ENCODE measurements at places on chromosomes 3 and 15. TPM values are rescaled to one million over a fixed set of nuclear protein-coding genes. Genes with fewer than 3 reads are reported as not detected.
A peak's percentile ranks its signal among the peaks of the same experiment; 100 is the strongest.

DNA sequence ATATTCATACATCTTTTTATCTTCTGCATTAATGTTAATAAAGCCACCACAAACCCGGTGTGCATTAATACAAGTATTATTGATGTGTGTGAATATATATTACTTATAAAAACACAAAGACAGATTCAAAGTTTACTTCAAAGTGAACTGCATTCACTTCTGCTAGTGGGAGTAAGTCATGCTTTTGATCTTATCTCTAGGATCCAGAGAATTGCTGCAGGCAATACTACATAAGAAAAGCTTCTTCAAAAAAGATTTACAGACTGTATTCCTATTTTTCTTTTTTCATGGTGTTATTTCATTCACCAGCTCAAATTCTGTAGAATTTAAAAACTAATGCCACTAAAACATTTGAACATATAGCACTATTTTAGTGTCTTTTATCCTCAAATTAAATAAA is 87.5 kb upstream of the CBLB start:
- DNase-seq = no peak

- DNase-seq = no peak
These were observed 102.3 kb upstream of the TPM1 start for GRCh38 chr15:62940093-62940754.

GRCh38 chr3:69104586-69104985 is 17.8 kb downstream of the LMOD3 start:
- DNase-seq = no peak

CISH gene
- 3.6 TPM for total RNA-seq

GRCh38 chr3:50572801-50573371 is 3.6 kb downstream of the HEMK1 start:
- DNase-seq = no peak

ZNF717 gene
- total RNA-seq = 15.7 TPM

- DNase-seq = no peak
These were observed 4.6 kb downstream of the DPP8 start for GRCh38 chr15:65512807-65513416.

ABHD6 gene
- total RNA-seq = 6.5 TPM

- no peak for DNase-seq
These were observed 243.4 kb downstream of the DTWD1 start for GRCh38 chr15:49864251-49864650.

FYTTD1 gene
- 24.7 TPM for total RNA-seq

DNA sequence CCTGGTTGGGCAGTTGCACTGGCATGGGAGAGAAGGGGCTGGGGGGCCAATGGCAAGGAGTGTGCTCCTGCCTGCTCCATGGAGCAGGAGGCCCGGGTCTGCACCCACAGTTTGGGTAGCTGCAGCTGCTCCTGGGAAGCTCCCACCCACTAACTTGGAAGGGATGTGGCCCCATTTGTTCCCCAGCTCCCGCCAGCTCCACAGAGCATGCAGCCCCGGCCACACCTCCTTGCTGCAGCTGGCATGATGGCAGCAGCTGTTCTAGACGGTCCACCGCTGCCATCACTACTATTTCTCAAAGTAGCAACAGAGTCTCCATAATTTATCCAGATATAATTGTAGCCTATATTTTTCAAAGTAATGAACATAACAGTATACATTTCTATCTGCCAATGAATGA is 65.8 kb downstream of the PIK3CB start:
- DNase-seq = no peak

DNA sequence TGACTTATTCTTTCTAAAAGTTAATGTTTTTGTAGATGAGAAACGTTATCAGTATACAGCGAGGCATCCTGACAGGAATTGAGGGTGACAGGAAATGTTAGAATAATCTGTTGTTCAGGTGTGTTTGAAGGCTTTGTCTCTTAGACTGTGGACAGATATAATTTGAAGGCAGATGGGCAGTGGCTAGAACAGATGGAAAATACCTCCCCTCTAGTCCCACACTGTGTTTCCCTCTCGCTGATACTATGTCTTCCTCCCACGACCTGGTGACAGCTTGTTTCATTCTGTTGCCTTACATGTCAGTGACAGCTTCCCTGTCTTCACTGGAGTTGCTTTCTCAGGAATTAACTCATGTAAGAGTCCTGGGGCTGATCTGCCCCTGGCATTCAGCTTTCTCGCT is 125.3 kb downstream of the MYRIP start:
- no peak for DNase-seq

- peak; percentile 72 for DNase-seq
These were observed 25.5 kb upstream of the SNRPA1 start for GRCh38 chr15:101320501-101321052.

SH2D7 gene
- not detected for total RNA-seq

CIB2 gene
- total RNA-seq = 62.6 TPM

GRCh38 chr15:89898614-89899294 is 5.0 kb upstream of the AP3S2 start:
- peak; percentile 88 for DNase-seq

- no peak for DNase-seq
These were observed 74.7 kb downstream of the PPARG start for GRCh38 chr3:12363397-12364195.

DNA sequence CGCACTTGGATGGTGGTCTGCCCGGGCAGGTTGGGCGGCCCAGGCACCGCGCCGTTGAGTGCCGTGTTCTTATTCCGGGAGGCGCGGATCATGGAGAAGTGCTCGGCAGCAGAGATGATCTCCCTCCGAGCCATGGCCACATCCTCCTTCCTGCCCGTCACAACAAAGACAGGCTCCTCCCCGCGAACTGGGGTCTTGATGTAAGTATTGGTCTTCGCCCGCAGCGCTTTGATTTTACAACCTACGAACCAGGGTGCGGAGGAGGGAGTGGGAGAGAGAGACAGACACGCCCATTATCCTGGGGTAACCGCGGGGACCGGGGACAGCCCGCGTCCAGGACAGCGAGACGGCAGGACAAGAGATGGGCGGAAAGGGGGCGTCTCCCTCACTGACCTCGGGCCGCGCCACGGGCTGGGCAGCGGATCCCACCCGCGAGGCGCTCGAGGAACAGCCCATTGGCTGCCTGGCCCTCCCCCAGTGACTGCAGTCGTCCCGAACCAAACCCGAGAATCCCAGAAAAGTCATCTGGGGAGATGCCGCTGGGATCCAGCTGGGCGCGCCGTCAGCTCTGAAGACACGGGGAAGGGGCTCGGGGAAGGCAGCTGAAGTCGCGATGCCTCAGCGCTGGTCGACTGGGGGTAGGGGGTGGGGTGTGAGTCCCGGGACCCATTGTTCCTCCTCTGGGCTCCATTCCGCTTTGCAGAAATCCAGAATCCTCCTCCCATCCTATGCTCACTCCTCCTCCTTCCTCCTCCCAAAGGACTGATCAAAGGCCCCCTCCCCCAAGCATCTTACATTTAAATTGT is 1.2 kb downstream of the MEX3B start:
- DNase-seq = peak; percentile 86

SNX22 gene
- total RNA-seq = 5.7 TPM

GRCh38 chr3:33941804-33942203 is 143.4 kb downstream of the PDCD6IP start:
- no peak for DNase-seq

- no peak for DNase-seq
These were observed 9.5 kb upstream of the CCDC66 start for GRCh38 chr3:56547486-56547885.

GRCh38 chr3:99287876-99288275 is 350.5 kb upstream of the COL8A1 start:
- no peak for DNase-seq

DNA sequence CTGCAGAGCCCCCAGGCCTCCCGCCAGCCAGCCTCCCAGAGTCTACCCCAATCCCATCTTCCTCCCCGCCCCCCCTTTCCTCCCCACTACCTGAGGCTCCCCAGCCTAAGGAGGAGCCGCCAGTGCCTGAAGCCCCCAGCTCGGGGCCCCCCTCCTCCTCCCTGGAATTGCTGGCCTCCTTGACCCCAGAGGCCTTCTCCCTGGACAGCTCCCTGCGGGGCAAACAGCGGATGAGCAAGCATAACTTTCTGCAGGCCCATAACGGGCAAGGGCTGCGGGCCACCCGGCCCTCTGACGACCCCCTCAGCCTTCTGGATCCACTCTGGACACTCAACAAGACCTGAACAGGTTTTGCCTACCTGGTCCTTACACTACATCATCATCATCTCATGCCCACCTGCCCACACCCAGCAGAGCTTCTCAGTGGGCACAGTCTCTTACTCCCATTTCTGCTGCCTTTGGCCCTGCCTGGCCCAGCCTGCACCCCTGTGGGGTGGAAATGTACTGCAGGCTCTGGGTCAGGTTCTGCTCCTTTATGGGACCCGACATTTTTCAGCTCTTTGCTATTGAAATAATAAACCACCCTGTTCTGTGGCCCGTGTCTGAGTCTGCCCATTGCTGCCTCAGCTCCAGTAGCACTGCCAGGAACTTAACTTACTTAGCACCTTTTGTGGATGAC is 32.2 kb downstream of the PTPN23 start:
- no peak for DNase-seq

DNA sequence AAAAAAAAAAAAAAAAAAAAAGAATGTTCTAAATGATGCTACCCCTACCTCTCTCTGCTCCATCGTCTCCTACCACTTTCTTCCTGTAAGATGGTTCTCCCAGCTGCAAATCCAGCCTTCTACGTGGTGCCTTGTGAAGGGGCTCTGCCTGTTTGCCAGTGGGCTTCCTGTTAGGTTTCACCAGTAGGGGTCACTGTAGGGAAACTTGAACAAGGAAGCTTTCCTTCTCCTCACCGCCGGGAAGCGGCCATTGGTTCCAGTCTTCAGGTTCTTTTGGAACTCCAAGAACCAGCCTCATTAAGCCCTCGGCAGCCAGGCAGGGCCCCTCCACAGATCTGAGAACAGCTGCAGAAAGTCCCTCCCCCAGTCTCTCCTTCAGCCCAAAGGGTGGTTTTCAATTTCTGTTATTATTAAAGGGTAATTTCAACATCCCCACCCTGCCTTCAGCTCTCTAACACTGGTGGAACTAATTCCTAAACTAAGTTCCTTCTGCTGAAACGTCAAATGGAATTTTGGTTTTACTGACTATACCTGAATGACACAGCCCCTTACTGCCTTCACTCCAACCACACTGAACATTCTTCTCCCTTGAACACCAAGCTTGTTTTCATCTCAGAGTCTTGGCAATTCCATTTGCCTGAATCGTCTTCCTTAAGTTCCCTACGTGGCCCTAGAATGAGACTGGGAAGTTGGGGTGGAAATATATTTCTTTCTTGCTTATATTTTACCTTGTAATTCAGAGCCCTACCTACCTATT is 13.5 kb downstream of the MCCC1 start:
- peak; percentile 94 for DNase-seq

- DNase-seq = no peak
These were observed 65.3 kb downstream of the MESD start for GRCh38 chr15:80924278-80924677.

UROC1 gene
- not detected for total RNA-seq

DNA sequence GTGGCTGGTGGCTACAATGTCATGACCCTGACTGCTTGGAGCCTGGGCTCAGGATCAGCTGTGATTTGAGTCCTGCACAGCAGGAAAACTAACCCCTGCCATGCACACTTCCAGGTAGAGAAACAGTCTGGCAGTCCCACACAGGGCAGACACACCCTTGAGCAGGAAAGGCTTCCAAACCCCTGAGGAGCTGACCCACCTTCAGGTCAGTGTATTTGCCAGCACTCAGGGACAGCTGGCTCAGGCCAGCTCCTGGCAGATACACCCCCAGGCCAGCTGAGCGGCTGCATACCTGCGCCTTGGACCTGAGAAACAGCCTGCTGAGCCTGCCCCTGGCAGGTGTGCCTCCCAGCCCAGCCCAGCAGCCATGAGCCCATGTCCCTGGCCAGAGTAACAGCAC is 22.2 kb upstream of the CDAN1 start:
- DNase-seq = peak; percentile 7

DNA sequence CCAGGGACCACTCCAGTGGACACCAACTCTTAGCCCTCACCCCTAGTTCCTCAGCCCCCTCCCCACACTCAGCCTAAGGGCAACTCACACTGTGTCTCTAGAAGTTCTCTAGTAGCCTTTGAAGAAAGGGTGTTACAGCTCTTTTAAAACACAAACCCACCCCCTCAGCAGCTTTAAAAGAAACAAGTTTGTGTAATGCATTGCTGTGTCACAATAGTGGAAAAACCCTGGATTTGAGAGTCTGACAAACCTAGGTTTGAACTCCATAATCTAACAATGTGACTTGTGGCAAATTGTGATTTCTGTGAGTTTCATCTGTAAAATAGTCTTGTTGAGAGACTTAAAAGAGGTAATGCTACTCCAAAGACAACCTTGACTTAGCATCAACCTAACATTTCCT is 54.0 kb downstream of the PLCH1 start:
- no peak for DNase-seq

RAD51 gene
- total RNA-seq = 20.3 TPM

DNA sequence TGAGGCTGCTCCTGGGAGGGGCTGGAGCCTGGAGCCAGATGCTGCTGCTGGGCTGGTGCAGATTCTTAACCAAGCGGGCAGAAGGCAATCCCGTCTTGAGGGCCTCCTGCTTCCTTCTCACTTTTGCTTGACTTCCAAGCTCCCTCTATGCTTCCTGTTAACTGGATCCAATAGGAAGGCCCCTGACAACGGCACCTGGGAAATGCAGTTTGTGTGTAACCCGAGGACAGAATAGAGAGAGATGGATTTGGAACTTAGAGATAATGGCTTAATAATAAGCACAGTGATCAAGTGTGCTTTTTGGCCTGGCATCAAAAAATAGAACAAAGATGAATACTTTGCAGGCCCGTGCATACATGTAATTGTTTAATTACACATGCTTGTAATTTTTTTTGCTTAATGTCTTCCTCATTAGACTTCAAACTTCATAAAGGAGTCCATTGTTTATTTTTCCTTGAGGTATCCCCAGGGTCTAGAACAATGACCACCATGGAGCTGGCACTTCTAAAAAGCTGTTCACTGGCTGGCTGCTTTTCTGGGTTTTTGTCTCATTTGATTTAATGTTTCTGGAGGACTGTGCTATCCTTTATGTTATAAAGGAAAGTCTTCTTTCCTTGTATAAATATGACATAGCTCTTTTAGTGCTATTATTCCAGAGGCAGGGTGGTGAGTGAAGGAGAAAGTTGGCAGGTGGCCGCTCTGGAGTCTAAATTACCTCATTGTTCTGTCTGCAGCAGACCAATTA is 63.3 kb upstream of the MITF start:
- DNase-seq = no peak

GRCh38 chr3:172658344-172659245 is 52.3 kb downstream of the NCEH1 start:
- DNase-seq = no peak

- no peak for DNase-seq
These were observed 394.5 kb downstream of the MFSD1 start for GRCh38 chr3:159196359-159196758.

SIAH2 gene
- total RNA-seq = 28.8 TPM

DNA sequence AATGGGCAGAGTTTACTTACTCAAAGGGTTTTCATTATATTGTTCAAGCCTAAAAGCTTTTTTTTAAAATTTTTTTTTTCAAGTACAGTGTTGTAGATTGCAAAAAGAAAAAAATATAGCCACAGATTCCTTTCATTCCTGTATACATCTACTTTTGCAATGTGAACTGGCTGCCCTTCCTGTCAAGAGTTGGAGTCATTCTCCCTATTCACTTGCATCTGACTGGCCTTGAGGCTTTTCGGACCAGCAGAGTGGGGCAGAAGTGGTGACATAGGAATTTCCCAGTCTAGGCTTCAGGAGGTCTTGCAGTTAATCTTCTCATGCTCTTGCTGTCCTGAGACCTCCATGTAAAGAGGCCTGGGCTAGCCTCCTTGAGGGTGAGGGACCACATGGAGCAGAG is 218.3 kb upstream of the CFAP20DC start:
- no peak for DNase-seq

WNT7A gene
- total RNA-seq = 0.04 TPM
